ENCODE measurements at places on chromosomes 5 and 9.

DNA sequence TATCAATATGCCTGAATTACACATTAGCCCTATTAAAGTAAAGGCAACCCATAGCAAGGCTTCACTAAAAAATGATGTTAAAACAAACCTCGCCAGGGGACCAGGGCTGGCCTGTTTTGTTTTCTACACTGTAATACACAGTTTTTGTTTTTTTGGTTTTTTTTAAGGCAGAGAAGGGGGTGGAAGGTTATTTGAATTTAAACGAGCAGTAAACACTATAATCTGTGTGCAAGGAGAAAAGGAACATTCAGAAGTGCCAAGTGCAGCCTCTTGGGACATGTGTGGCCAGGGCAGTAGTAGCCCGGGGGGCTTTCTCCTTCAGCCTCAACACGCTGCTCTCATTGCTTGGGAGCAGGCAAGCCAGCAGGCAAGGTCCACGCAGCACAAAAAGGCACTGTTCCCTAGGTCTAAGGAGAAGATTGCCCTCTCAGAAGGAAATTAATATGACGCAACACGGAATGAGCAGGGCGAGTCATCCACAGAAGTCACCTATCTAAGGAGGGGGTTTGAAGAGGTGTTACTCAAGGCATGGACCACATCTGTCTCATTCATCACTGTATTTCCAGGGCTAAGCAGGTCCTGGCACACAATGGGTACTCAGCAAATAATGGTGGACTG lies 16.2 kb downstream of the SIL1 start:
- DNase-seq, result no peak

DNA sequence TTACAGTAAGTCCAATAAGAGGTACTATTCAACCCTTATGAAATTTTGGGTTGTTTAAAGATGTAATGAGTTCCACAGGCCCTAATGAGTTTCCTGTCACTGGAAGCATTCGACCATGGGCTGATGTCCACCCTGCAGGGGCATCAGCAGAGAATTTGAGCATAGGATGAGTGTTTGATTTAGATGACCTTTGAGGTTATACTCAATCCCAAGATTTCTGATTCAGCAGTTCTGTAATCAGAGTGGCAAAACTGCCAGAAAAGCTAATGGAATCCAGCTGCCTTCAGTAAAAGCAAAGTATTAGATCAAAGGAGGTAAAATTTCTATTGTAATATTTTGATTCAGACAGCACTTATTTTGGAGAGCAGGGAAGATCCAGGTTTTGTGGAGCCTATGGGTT lies 68.3 kb downstream of the COX7C start:
- no peak for DNase-seq

GRCh38 chr5:83149671-83150070 lies 72.3 kb downstream of the XRCC4 start:
- DNase-seq, result no peak

DNA sequence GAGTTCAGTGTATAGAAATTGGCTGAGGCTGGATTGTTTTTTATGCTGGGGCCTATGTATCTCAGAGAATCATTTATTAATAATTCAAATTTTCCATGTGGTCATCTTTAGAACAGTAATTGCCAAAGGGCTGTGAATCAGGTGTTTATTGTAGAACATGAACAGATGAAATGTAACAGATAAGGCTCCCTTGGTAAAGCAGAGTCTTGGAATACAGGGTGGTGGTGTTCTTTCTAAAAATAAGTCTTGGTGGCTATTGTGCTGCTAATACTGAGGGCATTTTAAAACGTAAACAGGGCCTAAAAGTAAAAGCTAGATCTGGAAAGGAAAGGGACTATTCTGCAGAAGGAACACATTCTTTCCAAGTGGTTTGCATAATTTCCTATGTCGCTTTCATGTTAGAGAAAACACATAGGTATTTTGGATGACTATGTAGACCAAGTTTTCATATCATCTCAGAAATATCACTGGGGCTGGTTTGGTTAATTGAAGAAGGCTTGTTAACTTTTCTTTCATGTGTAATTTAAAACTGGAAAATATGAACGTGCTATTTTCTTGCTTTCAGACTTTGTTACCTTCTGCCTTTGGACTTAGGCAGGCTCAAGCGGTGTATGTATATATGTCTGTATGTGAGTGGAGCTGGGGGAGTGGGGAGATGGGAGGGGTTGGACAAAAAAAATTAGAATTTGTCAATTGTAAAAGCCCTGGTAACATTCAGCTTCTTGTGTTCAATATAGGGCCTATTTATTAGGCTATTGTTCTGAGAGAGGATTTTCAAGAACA lies 119.9 kb upstream of the ANKRD55 start:
- DNase-seq, result no peak

GRCh38 chr5:127451096-127451495 lies 66.3 kb upstream of the PRRC1 start:
- DNase-seq, result no peak

- DNase-seq, result peak; percentile 15
Observed at GRCh38 chr9:95494022-95494415, 22.8 kb downstream of the PTCH1 start.

Data from NCI-H187 treated with DMSO at 0.1 percent for 48 hours (cell line).